ENCODE measurements at places on chromosomes 2 and 18.

DNA sequence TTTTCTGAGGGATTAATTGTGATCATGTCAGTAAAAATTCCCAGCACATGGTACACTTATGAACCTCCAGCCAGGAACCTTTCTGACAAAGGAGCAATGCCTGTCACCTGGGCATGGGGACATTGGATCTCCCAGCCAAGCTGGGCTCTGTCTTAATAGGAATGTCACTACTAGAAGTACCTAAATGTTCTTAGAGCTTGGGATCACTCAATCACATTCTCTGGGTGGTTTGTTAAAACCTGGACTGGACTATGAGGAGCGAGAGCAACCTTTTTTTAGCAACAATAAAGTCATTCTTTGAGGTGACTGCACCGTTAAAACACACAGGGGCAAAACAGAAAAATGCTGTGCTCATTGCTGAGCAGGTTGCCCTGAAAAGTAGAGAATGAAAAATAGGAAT is 6.4 kb upstream of the PPP1CB start:
- no peak for DNase-seq

GRCh38 chr2:174572556-174572955 is 25.0 kb downstream of the WIPF1 start:
- DNase-seq = no peak

- DNase-seq = no peak
These were observed 25.4 kb upstream of the PID1 start for GRCh38 chr2:229296536-229296935.

DNA sequence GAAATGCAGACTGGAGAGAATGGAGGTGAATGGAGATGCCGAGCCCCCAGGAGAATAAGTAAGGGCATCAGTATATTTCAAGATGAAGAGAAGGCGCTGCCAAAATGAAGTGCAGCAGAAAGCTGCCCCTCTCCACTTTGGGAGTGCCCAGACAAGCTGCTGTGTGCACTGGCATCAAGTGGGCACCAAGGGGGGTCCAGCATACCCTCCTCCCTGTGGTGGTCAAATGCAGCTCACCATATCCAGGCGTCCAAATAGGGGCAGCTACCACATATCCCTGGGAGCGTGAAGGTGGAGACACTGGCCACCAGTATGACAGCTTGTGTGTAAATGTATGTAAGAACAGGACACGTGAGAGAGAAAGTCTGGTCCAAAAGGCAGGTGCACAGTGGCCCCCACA is 236.6 kb downstream of the KLHL29 start:
- no peak for DNase-seq

DNA sequence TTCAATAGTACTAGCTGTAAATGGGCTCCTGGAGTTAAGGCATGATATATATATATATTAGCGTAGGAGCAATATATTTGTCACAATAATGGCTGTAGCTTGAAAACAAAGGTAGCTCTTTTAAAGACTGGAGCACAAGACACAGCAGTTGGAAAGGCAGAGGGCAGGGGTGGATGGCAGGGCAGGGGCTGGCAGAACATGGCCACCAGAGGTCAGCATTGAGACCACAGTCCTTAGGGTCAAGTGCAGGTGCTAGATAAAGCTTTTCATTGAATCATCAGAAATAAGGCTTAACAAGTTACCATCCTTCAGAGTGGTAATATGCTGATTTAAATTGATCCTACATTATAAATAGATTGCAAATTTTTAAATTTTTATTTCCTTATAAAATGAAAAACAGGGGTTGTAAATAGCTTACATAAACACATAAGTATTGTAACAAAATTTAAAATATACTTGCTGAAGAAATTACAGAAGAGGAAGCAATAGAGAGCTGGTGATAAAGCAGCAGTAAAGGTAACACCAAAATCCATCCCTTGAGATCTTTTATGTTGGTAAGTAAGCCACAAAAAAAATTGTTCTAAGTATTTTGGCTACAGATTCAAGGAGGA is 161.2 kb upstream of the PIEZO2 start:
- no peak for DNase-seq

- DNase-seq = no peak
These were observed 104.7 kb downstream of the ZFP36L2 start for GRCh38 chr2:43121580-43122314.

GRCh38 chr2:159094173-159094737 is 125.8 kb downstream of the TANC1 start:
- no peak for DNase-seq

- peak; percentile 94 for DNase-seq
These were observed 13.0 kb downstream of the XDH start for GRCh38 chr2:31401580-31401979.

GRCh38 chr18:64017870-64018269 is 48.0 kb downstream of the SERPINB8 start:
- no peak for DNase-seq

GRCh38 chr2:41027095-41027494 is 575.2 kb upstream of the SLC8A1 start:
- no peak for DNase-seq

GRCh38 chr2:26890341-26891000 is 42.5 kb downstream of the DPYSL5 start:
- no peak for DNase-seq

GRCh38 chr2:109614715-109615636 is 812 bp downstream of the SOWAHC start:
- DNase-seq = no peak

DNA sequence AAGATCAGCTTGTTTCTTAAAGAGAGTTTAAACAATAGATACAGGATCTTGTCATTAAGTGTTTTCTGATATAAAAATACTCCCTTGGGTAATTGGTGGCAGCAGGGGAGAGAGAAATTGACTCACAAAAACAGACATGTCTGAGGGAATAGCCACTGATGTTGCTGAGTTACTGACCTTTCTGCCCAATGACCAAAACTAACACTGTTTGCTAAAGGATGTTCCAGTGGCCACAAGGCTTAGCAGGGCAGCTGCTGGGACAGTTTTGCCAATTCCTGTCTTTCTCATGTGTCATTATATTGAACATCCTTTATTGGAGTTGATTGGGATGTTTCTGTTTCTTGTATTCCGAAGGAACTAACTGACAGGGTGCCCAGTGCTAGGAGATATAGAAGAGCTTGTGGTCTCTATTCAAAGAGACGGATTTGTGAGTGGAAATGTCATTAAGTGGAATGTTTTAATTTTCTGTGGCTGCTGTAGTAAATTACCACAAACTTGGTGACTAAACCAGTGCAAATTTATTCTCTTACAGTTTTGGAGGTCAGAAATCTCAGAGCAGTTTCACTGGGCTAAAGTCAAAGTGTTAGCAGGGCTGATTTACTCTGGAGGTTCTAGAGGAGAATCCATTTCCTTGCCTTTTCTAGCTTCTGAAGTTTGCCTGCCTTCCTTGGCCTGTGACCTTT is 124.8 kb upstream of the RMDN2 start:
- no peak for DNase-seq

DNA sequence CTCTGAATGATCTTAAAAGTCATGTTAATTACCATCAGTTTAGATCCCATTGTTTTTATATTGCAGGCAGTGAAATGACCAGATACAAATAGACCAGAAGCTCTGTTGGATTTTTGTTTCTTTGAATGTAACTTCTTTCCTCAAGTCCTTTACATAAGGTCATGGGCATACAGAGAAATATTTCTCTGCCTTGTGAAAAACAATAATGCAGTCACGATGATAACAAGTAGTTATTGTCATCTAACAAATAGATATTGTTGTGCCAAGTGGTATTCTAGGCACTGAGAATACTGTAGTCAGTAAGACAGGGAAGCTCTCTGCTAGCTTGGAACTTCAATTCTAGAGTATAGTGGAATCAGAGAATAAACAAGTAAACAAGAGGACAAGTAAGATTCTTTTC is 94.7 kb upstream of the BARD1 start:
- DNase-seq = no peak

- DNase-seq = no peak
These were observed 89.2 kb upstream of the PELI1 start for GRCh38 chr2:64233376-64233922.

GRCh38 chr2:109200616-109201464 is 71.8 kb downstream of the SH3RF3 start:
- DNase-seq = no peak

- DNase-seq = no peak
These were observed 35.5 kb upstream of the BAZ2B start for GRCh38 chr2:159651884-159652283.

- DNase-seq = peak; percentile 87
These were observed 21.7 kb downstream of the LBH start for GRCh38 chr2:30252723-30253701.

DNA sequence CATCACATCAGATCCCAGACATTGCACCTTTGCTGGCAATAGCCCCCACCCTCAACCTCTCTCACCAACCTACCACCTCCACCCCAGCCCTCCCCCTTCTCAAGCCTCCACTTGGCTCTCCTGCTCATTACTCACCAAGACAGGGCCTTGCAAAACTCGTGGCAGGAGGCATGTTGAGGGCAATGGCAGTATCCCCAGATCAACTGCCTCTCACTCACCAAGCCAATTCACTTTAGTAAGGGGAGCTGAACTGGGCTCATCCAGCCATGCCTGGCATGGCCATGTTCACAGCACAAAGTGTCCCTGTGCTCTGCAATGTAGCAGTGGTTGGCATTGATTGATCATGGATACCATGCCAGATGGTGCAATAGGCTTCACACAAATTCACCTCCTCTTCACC is 46.3 kb upstream of the TEX51 start:
- no peak for DNase-seq

- no peak for DNase-seq
These were observed 972 bp upstream of the COBLL1 start for GRCh38 chr2:164842624-164842966.

- DNase-seq = no peak
These were observed 31.8 kb upstream of the GCC2 start for GRCh38 chr2:108417254-108417653.

DNA sequence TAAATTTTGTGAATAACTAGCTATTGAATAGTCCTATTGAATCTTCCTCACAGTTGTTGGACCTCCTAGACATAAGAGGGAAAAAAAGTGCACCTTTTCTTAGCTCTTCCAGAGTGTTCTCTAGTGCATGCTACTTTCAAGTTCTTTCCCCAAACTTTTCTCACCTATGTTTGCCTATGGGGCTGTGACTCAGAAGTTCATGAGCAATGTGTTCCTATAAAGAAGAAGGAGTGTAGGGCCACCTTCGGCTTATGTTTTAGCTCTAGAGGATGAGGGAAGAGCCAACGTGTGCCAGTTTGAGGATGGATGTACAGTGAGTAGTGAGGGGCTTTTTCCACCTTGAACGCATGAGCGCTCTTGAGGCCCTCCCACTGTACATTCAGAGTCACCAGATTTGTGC is 27.0 kb upstream of the HNMT start:
- DNase-seq = no peak

DNA sequence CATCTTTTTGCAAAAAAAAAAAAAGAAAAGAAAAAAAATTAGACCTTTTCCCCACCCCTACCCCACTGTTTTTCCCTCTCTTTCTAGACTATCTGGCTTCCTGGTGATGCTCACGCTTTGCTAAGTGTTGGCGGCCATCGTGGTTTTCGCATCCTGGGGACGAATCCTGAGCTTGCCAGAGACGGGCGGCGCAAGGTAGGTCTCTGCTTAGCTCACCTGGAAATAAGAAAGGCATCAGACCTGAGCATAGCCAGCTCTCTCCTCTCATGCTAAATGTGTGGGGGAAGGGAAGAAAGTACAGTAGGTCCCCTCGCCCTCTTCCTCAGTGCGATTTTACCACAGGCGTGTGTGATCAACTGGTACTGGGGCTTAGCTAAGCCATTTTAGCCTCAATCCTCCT is 90.5 kb downstream of the KLHL29 start:
- no peak for DNase-seq

GRCh38 chr2:9748577-9748976 is 94.7 kb upstream of the TAF1B start:
- no peak for DNase-seq

- DNase-seq = no peak
These were observed 170.9 kb upstream of the FAM98A start for GRCh38 chr2:33770023-33770422.

- no peak for DNase-seq
These were observed 133.8 kb upstream of the CTDP1 start for GRCh38 chr18:79545736-79546171.

- no peak for DNase-seq
These were observed 311.2 kb upstream of the HDAC4 start for GRCh38 chr2:239711911-239712570.

GRCh38 chr18:33210575-33211189 is 229.8 kb downstream of the CCDC178 start:
- peak; percentile 20 for DNase-seq

GRCh38 chr18:6590326-6590725 is 139.2 kb upstream of the ARHGAP28 start:
- no peak for DNase-seq

Data from brain microvascular endothelial cell (primary cell).